ENCODE measurements at places on chromosomes 2 and 18.

- no peak for DNase-seq
These were observed 16.0 kb downstream of the PRKAG3 start for GRCh38 chr2:218815649-218816048.

DNA sequence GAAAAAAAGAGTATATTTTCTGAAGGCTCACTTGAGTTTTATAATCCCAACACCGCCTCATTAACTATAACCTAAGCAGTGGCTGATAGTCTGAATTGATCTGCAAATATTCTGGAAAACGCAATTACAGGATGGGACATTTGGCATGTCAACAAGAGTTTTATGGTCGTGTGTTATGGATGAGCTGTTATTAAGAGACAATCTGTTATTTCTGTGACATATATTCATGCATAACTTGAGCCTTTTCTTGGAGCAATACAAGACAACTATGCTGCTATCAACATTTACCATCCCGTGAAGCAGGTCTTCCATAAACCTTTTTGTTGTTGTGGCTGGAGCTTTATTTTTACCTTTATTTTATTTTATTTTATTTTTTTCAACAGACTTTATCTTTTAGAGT, 164.4 kb downstream of the SCG2 start:
- DNase-seq = no peak

DNA sequence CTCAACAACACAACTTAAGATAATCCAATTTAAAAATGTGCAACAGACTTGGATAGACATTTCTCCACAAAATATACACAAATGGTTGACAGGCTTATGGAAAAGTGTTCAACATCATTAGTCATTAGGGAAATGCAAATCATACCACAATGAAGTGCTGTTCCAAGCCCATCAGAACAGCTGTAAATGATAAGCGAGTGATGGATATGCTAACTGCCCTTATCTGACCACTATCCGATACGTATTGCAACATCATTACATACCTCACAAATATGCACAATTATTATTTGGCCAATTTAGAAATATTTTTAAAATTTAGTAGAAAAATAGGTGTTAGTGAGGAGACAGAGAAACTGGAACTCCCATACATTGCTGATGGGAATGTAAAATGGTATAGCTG, 62.2 kb downstream of the PPP4R1 start:
- DNase-seq = no peak

DNA sequence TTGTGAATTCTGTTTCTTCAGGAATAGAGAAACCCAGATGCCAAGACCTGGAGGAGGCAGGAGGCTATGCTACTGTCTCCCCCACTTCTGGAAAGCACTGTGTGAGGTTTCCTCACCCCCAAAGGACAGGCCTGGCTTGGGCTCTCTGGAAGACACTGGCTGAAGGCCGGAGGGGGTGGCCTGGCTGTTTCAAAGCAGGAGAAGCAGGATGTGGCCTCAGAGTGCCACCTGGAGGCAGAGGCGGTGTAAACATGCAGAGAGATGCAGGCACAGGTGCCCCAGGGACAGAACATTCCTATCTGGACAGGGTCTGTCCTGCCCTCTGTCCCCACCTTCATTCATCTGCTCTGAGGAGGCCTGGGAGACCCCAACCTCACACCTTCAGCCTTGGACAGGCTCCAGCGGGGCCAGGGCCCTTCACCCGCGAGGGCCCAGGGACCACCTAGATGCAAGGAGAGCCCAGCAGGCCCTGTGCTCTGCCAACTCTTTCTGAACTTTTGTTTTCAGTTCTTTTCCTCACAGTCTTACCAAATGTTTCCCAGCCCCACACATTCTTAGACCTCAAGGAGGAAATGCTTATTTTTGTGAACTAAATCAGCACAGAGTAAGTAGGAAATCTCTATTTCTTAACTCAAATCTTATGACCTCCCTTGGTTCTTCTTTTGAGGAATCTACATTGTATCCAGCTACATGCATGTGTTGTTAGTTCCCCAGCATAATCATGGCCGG, 79.2 kb downstream of the LONRF2 start:
- peak; percentile 10 for DNase-seq

DNA sequence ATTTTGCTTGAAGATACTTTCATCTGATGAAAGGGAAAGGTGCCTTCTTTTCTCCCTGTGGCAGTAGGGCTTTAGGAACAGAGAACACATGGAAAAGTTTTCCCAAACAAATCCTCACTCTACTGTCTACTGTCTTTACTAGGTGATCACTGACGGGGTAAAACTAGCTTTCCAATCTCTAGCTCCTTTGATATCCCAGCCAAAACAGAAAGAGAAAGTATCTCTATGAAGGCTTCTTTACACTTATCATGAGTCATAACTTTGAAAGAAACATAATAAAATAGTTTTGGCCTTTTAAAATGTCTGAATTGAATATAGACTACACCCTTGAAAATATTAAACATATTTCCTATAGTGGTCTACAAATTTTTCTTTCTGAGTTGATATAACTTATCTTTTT, 214.5 kb downstream of the DSEL start:
- no peak for DNase-seq

DNA sequence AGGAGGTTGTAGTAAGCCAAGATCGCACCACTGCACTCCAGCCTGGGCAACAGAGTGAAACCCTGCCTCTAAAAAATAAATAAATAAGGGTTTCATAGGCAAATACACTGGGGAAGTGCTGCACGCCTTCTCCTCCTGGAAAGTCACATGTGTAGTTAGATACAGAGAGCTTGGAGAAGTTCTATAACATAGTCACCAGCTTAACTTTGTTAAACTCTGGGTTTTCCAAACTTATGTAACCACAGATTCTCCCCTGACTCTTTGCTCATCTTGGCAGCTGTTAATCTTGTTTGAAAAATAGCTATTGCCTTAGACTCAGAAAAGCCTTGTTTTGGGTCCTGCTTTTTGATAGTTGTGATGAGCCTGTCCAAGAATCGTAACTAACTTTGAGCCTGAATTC, 25.2 kb downstream of the KIAA2012 start:
- DNase-seq = no peak

DNA sequence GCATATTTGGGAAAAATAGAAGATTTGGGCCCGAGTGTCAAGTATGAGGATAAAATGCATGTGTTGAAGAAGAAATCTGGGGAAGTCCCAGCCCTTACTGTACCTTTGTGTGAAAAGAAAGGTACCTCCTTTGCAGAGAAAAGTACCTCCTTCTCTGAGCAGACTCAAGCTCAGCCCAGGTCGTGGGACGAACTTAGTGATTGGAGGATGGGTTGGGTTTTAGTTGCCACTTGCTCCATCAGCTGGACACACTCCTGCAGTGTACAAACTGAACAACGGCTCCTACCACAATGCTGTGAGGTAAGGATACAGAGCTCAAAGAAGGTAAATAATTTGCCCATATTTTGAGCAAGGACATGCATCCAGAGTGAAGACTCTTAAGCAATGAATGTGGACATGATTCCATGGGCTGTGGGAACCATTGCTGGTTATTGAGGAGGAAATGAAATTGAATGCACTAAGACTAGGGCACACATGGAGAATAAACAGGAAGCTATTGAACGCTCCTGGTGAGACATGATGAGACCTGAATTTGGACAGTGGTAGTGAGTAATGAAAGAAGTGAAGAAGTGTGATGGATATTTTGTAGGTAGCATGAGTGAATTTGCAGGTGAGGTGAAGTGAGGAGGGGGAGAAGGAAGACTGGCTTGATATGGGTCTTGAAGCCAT, 49.8 kb upstream of the IL1RL1 start:
- no peak for DNase-seq

DNA sequence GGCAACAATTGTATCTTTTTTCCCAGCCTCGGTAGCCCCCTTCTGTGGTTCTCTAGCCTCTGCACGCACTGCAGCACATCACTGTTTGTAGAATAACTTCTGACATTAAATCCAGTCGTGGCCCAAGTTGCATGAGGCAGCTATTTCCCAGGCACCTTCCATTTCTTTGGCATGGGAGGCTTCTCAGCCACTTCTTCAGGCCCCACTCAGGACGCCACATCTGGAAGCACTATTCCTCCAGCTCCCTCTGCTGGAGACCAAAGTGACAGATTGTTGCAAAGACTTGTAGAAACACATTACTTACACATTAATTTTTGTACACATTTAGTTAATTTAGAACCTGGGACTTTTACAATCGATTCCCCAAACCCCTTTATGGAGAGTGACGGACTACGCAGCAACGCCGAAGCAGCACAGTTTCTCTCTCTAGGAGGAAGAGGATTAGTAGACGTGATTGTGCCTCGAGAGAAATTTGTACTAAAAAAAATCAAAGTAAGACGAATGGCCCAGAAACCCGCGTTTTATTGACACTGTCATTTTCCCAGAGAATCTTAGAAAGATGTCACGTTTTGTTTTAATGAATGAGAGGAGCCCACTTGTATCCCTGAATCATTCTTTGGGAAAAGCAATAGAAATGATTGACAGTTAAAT, 57.8 kb upstream of the RGPD5 start:
- DNase-seq = no peak

- no peak for DNase-seq
These were observed 11.5 kb downstream of the PGAP1 start for GRCh38 chr2:196914867-196915460.

- DNase-seq = no peak
These were observed 332.6 kb downstream of the RIT2 start for GRCh38 chr18:42782929-42783328.

DNA sequence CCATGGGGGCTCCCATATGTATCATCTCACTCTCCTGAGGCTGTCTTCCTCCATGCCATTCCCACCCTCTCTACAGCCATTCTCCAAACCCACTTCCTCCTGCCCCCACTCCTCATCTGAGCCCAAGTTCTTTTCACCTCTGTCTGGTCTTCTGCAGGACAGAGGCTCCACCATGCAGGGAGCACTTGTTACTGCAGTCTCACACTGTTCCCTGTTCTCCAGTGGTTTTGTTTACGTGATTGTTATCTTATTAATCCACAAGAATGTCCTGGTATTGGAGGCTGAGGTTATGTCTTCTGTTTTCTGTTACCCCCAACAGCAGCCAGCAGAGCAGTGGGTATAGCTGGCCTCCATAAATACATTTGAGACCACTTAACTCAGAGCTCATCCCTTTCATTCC, 51.4 kb downstream of the PAX8 start:
- DNase-seq = no peak

DNA sequence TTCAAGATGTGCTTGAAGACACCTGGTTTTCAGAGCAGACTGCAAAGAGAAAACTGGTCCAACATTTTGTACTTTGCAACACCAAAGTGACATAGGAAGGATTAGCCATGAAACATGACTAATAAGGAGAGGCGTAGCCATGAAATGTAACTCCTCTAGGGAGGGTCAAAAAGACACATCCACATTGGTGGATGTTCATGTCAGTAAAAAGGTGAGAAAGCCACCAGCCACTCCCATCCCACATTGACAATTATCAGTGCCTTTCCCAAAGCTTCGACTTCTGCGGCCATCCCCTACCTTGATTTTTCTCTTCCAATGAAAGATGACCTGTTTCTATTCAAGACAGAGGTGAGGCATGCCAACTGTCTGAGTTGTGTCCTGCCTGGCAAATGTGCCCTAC, 223.2 kb downstream of the ALK start:
- DNase-seq = no peak

GRCh38 chr18:78740876-78741275, 238.7 kb upstream of the SALL3 start:
- no peak for DNase-seq

GRCh38 chr18:36629836-36630235, 199.0 kb downstream of the TPGS2 start:
- DNase-seq = no peak

DNA sequence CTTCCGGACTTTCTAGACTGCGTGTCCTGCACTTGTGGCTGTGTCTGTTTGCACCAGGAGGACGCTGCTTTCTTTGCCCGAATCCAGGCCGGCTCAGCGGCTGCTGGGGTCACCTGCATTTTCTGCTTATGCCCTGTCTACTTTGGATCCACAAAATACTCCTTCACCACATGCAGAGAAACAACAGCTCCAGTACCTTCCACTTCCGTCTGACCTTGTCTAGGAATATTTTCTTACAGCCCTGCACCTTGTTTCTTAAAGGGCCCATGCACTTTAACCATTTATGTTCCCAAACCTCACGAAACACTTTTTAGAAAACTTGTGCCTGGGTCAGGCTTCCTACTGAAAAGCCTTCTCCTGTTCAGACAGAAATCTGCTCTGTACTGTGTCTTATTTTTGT, 129.4 kb upstream of the NCK2 start:
- no peak for DNase-seq

DNA sequence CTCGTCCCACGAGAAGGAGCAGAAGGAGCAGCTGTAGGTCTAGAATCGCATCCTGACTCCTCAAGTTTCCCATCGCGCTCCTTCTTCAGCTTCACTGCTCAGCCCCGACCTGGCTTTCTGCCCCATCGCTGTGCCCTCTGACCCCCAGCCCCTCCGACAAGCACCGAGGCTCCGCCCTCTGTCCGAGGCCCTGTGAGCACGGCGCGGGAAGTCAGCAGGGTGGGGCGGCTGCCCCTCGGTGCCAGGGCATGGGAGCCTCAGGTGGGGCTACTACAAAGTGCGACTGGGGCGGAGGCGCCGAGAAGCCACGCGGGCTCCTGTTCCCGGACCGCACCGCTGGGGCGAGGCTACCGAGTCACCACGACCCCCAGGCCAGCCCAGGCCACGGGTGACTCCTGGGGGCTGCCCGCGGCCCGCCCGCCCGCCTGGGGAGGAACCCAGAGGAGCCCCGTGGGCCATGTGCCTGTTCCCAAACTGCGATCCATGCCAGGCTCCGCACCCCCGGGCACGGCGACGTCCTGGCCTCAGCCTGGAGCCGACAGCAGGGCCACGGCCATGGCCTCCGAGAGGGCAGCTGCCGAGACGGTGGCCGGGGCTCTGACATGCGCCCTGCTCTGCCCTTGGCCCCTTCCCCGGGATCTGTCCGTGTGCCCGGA, 36.6 kb upstream of the ID2 start:
- no peak for DNase-seq

DNA sequence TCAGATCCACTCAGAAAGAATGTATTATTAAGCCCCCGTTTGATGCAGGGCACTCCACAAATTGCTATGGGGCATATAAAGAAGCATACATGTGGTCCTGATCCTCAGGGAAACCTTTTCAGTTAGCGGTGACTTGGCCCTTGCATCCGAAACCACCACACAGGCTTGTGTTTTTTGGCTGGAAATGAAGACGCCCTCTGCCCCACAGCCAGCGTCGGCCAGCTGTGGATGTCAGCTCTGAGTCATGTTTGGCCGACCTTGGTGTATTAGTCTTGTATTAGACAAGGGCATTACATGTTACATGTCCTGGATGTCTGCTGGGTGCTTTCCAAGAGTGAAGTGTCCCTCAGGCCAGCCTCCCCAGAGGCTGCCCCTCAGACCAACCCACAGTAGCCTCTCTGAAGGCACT, 107.6 kb upstream of the MAP3K20 start:
- no peak for DNase-seq

DNA sequence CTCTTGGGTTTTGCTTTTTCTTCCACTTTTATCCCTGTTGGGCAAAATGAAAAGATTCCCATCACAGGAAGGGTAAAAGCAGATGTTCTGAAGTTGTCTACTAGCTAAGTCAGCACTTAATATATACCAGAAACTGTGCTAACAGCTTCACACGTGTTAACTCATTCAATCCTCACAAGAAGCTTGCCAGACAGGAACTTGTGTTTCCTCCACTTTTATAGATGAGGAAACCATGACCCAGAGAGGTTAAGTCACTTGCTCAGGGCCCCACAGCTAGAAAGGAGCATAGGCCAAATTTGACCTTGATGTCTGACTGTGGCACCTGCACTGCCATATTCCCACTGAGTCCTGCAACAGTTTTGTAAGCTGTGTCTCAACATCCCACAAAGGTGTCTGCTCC, 76.8 kb upstream of the EPC2 start:
- no peak for DNase-seq

Measured in GDM1 (cell line).